ENCODE measurements at places on chromosomes 1 and 21. TPM values are rescaled to one million over a fixed set of nuclear protein-coding genes. Genes with fewer than 3 reads are reported as not detected.
A peak's percentile ranks its signal among the peaks of the same experiment; 100 is the strongest.

DNA sequence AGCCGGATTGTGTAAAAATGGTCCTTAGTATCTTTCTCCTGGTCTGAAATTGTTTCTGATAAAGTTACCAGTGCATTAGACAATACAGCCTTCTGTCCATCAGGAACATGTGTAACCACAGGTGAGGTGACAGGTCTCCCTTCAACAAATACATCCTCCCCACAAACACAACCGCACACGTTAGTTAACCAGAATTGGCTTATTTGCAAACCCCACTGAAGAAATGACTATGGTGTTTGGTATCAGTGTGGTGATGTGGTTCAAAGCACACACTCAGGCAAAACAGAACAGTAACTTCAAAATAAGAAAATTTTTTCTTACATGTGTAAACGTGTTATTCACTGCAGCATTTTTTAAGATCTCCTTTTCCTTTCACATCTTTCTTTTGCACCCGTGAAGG, 517.2 kb upstream of the NR5A2 start:
- no peaks in the 10 kb centered on the region for H3K27me3 ChIP-seq
- peaks cover 6% of the 10 kb centered on the region for H3K4me1 ChIP-seq
- no peaks in the 10 kb centered on the region for H3K36me3 ChIP-seq
- no peak overlapping the region for H3K27ac ChIP-seq
- no peak for DNase-seq
- H3K4me3 ChIP-seq: no peak overlapping the region

DNA sequence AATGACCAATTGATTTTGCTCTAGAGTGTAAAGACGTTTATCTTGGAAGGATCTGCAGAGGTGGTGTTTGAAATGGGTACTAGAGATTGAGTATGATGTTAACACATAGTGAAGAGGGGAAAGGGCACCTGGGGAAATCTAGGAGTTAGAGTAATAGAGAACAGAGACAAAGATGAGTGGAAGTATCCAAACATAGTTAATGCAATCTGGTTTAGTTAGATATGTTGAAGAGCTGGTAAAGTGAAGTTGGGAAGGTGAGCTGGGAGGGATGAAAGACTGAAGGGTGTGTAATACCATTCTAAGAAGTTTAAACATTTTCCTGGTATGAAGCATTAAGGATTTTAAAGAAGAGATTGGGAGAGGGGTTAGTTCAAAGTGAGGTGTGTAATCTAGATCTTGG, 11.0 kb downstream of the XPR1 start:
- H3K27me3 ChIP-seq: no peaks in the 10 kb centered on the region
- no peak overlapping the region for H3K27ac ChIP-seq
- DNase-seq: no peak
- no peak overlapping the region for H3K4me3 ChIP-seq

- H3K4me1 ChIP-seq: peaks cover 75% of the 10 kb centered on the region
- DNase-seq: no peak
- H3K27me3 ChIP-seq: no peaks in the 10 kb centered on the region
- H3K36me3 ChIP-seq: no peaks in the 10 kb centered on the region
- H3K27ac ChIP-seq: peak overlapping the region; percentile 95
These were observed 7.4 kb downstream of the TRNP1 start for GRCh38 chr1:27000817-27001460.

DNA sequence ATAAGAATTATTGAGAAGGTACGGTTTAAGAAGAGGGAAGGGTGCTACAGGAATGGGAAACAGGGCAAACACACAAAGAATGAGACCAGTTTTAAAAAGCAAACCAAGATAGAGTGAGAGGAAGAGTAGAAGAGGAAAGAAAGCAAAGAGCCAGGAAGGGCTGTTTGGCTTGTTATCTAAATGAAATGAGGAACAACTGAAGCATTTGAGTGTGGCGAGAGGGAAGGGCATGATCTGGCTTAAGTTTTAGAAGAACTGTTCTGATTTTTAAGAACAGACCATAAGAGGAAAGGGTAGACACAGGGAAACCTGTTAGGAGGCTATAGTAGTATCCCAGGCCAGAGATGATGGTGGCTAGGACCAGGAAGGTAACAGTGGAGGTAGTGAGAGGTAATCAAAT, 73.8 kb downstream of the TUT4 start:
- H3K36me3 ChIP-seq: peaks cover 25% of the 10 kb centered on the region
- no peak overlapping the region for H3K27ac ChIP-seq
- no peak for DNase-seq

KRTAP11-1 gene
- not detected for total RNA-seq

LRRIQ3 gene
- total RNA-seq: 0.86 TPM

FUBP1 gene
- total RNA-seq: 123 TPM

Data from osteocyte (in vitro differentiated cells).